ENCODE measurements at places on chromosomes 11 and 22. TPM values are rescaled to one million over a fixed set of nuclear protein-coding genes. Genes with fewer than 3 reads are reported as not detected.

- no peak for DNase-seq
Observed at GRCh38 chr11:72600557-72600956, 73.7 kb downstream of the PDE2A start.

Gene VSIG10L2
- total RNA-seq: not detected

Gene OR5A1
- total RNA-seq: not detected

Gene PARVA
- 158 TPM for total RNA-seq

DNA sequence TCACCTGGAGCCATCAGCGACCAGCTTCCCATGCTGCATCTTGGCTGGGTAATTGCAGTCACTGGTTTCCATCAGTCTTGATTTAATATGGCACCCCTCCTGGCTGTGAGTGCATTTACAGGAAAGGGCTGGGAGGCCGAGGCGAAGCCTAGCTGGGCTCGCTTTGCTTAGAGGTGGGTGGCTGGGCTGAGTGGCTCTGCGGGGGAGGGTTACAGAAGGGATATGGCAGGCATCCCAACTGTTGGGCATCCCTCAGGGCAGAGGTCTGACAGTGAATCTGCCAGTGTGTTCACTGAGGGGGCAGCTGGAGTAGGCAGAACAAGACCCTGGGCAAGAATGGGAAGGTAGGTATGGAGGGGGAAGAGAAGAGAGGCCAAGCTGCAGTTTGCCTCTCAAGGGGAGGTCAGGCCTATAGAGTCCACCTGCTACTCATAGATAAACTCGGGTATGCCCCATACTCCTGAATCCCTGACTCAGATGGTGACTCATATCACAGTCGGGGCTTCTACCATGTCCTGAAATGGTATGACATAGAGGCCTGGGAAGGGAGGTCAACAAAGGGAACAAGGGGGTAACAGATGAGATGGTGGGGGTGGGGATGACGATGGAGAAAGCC, 77.5 kb upstream of the PHOX2A start:
- DNase-seq: no peak

Gene SMTNL1
- not detected for total RNA-seq

All from chondrocyte (in vitro differentiated cells).